ENCODE measurements at places on chromosomes 5 and 9. TPM values are rescaled to one million over a fixed set of nuclear protein-coding genes. Genes with fewer than 3 reads are reported as not detected.

DNA sequence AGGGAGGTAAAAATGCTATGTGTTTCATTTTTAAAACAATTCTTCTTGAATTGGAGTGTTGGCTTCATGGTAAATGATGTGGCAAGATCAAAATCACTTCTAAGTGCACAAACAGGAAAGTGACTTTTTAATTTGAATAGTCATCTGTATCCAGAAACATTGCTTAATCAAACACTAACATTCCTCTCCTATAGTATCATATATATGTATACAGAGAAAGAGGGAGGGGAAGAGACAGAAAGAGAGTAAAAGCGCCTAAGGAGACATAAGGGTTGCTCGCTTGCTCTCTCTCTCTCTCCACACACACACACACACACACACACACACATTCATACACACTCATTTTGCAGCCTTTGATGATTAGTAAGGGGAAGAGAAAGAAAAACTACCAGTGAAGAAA lies 95.4 kb upstream of the PRDM9 start:
- no peaks in the 10 kb centered on the region for H3K4me1 ChIP-seq
- no peak overlapping the region for H3K27ac ChIP-seq
- no peak overlapping the region for H3K4me3 ChIP-seq
- no peaks in the 10 kb centered on the region for H3K27me3 ChIP-seq
- H3K36me3 ChIP-seq = no peaks in the 10 kb centered on the region

DNA sequence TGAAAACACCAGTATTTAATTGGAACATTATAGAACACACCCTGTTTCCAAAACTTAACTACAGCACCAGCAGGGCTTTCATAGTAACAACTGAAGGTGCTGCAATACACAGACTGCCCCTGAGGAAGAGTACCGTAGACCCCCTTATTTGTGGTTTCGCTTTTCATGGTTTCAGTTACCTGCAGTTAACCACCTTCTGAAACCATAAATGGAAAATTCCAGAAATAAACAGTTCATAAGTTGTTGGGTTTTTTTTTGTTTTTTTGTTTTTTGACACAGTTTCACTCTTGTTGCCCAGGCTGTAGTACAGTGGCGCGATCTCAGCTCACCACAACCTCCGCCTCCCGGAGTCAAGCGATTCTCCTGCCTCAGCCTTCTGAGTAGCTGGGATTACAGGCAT lies 9.5 kb upstream of the GLDC start:
- H3K27ac ChIP-seq = no peak overlapping the region
- no peaks in the 10 kb centered on the region for H3K27me3 ChIP-seq
- DNase-seq = no peak
- no peak overlapping the region for H3K4me3 ChIP-seq
- no peaks in the 10 kb centered on the region for H3K36me3 ChIP-seq

- DNase-seq = no peak
- no peaks in the 10 kb centered on the region for H3K27me3 ChIP-seq
- no peak overlapping the region for H3K27ac ChIP-seq
- H3K4me3 ChIP-seq = no peak overlapping the region
- H3K4me1 ChIP-seq = no peaks in the 10 kb centered on the region
- H3K36me3 ChIP-seq = no peaks in the 10 kb centered on the region
These were observed 272.0 kb downstream of the MAN2A1 start for GRCh38 chr5:109961751-109962150.

DNA sequence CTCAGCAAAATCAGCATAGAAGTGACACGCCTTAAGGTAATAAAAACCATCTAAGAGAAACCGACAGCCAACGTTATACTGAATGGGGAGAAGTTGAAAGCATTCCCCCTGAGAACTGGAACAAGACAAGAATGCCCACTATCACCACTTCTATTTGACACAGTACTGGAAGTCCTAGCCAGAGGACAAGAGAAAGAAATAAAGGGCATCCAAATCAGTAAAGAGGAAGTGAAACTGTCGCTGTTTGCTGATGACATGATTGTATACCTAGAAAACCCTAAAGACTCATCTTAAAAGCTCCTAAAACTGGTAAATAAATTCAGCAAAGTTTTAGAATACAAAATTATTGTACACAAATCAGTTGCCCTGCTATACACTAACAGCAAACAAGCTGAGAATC lies 393.3 kb downstream of the KIF4B start:
- no peak for DNase-seq
- H3K4me3 ChIP-seq = no peak overlapping the region
- no peak overlapping the region for H3K27ac ChIP-seq
- no peaks in the 10 kb centered on the region for H3K4me1 ChIP-seq
- H3K27me3 ChIP-seq = no peaks in the 10 kb centered on the region

GRCh38 chr9:113620377-113621161 lies 157.0 kb downstream of the RGS3 start:
- no peaks in the 10 kb centered on the region for H3K27me3 ChIP-seq
- DNase-seq = no peak
- H3K36me3 ChIP-seq = no peaks in the 10 kb centered on the region
- H3K27ac ChIP-seq = peak overlapping the region; percentile 69

- no peak overlapping the region for H3K27ac ChIP-seq
- H3K4me3 ChIP-seq = no peak overlapping the region
- H3K27me3 ChIP-seq = no peaks in the 10 kb centered on the region
These were observed 56.4 kb upstream of the BOD1 start for GRCh38 chr5:173672891-173673290.

- H3K4me3 ChIP-seq = no peak overlapping the region
- no peaks in the 10 kb centered on the region for H3K36me3 ChIP-seq
- no peaks in the 10 kb centered on the region for H3K27me3 ChIP-seq
- H3K4me1 ChIP-seq = no peaks in the 10 kb centered on the region
- no peak for DNase-seq
- H3K27ac ChIP-seq = no peak overlapping the region
These were observed 11.7 kb downstream of the OR13J1 start for GRCh38 chr9:35858458-35858857.

The ANKRD20A1 gene
- 1.4 TPM for polyA plus RNA-seq

DNA sequence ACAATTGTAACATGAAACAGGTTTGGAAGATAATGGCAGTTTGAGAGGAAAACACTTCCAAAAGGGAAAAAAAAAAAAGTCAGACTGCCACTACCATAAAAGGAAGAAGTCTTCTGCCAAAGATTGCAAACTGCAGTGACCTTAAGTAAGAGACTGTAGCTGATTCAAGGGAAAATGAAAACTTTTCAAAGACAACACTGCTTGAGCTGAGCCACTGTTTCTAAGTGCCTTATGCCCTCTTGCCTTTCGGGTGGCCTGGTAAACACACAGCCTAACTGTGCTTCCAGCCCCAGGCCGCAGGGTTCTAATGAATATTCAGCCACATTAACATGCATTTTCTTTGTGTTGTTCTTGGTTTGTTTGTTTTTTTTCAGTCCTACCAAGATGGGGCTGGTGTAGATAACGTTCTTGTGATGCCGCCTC lies 354.6 kb downstream of the BNC2 start:
- peak overlapping the region; percentile 68 for H3K27ac ChIP-seq
- H3K4me1 ChIP-seq = peaks cover 16% of the 10 kb centered on the region
- H3K36me3 ChIP-seq = no peaks in the 10 kb centered on the region

The SPAAR gene
- polyA plus RNA-seq = 1.2 TPM

GRCh38 chr5:74507370-74508005 lies 133.0 kb downstream of the ENC1 start:
- DNase-seq = no peak
- no peaks in the 10 kb centered on the region for H3K4me1 ChIP-seq
- H3K27ac ChIP-seq = no peak overlapping the region

The FOXD4L4 gene
- 0.09 TPM for polyA plus RNA-seq

The MSMP gene
- 0.25 TPM for polyA plus RNA-seq

- H3K36me3 ChIP-seq = no peaks in the 10 kb centered on the region
- no peak overlapping the region for H3K27ac ChIP-seq
- H3K27me3 ChIP-seq = no peaks in the 10 kb centered on the region
- H3K4me3 ChIP-seq = no peak overlapping the region
- no peaks in the 10 kb centered on the region for H3K4me1 ChIP-seq
- DNase-seq = no peak
These were observed 159.6 kb downstream of the MAPKAP1 start for GRCh38 chr9:125547368-125547767.

The ARHGEF39 gene
- polyA plus RNA-seq = 1.5 TPM

The STK32A gene
- polyA plus RNA-seq = 0.09 TPM

- H3K27ac ChIP-seq = no peak overlapping the region
- H3K4me1 ChIP-seq = peaks cover 5% of the 10 kb centered on the region
- H3K4me3 ChIP-seq = no peak overlapping the region
- DNase-seq = no peak
- no peaks in the 10 kb centered on the region for H3K27me3 ChIP-seq
These were observed 8.9 kb downstream of the ZER1 start for GRCh38 chr9:128762671-128763449.

GRCh38 chr5:68161156-68161555 lies 54.4 kb upstream of the PIK3R1 start:
- H3K27me3 ChIP-seq = no peaks in the 10 kb centered on the region
- no peak overlapping the region for H3K4me3 ChIP-seq
- no peaks in the 10 kb centered on the region for H3K36me3 ChIP-seq
- H3K4me1 ChIP-seq = no peaks in the 10 kb centered on the region
- no peak for DNase-seq
- no peak overlapping the region for H3K27ac ChIP-seq

DNA sequence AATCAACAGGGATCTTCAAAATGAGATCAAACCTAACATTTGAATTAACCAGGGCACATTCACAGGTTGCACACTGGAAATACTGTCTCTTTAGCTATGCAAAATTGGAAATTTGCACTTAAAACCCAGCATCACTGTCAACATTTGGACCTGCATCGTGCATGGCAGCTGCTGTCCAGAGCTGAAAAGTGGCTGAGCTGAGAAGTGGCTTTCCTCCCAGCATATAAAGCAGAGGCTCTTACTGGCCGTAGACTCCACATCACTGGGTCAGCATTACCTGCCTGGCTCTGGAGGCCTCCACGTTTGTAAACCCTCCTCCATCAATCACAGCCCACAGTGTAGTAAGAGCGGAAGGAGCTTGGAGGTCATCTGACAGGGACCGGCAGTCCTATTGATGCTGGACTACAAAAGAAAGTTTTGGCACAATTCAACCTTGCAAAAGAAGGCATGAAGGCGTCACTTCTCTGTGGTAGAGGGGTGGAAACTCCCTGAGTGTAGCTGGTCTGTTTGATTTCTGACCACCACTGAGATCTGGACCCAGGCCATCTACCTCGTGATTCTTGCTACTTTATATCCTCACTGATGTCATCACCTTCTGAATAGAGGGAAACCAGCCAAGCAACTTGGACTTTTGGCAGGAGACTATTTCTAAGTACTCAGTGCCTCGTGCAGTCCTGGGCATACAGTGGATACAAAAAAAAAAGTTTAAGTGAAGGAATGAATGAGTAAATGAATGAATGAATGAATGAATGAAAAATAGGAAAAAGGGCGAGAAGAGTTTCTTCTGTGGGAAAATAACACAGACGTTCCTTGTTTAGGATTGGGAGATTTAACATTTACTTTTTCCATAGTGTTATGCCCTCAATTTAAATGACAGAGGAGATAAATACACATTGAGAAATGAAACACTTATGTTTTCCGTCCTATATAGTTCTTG lies 14.8 kb downstream of the RASEF start:
- no peaks in the 10 kb centered on the region for H3K4me1 ChIP-seq
- no peak overlapping the region for H3K27ac ChIP-seq
- H3K36me3 ChIP-seq = no peaks in the 10 kb centered on the region
- H3K27me3 ChIP-seq = no peaks in the 10 kb centered on the region
- no peak overlapping the region for H3K4me3 ChIP-seq

The ROR2 gene
- polyA plus RNA-seq = 7.1 TPM

DNA sequence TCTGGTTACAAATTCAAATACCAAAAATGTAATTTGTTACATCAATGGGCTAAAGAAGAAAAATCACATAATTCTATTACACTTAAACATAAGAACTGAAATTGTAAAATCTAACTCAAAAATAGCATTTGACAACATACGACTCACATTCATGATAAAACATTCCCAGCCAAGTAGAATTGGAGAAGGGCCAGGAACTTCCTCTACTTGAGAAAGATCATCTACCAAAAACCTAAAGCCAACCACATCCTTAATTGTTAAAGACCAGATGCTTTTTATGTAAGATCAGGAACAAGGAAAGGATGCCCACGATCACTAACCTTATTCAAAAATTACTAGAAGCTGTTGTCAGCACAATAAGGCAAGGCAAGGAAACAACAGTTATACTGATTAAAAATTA lies 1819.8 kb upstream of the C9orf72 start:
- no peak for DNase-seq
- no peak overlapping the region for H3K27ac ChIP-seq
- H3K27me3 ChIP-seq = no peaks in the 10 kb centered on the region
- no peak overlapping the region for H3K4me3 ChIP-seq
- H3K36me3 ChIP-seq = no peaks in the 10 kb centered on the region

DNA sequence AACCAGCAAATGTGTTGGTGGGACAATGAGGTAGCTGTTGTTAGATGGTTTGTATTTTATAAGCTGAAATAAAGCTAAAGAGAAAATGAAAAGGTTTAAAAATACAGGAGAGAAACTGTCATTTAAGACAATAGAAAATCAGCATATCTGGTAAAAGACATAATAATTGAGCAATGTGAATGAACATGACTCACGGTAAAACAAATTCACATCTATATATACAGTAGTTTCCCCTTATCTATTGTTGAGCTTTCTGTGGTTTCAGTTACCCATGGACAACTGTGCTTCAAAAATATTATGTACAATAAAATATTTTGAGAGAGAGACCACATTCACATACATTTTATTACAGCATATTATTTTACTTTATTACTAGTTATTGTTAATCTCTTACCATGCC lies 1649.8 kb downstream of the EFNA5 start:
- no peak overlapping the region for H3K27ac ChIP-seq
- H3K4me1 ChIP-seq = no peaks in the 10 kb centered on the region
- no peak for DNase-seq
- H3K36me3 ChIP-seq = no peaks in the 10 kb centered on the region
- H3K27me3 ChIP-seq = no peaks in the 10 kb centered on the region

DNA sequence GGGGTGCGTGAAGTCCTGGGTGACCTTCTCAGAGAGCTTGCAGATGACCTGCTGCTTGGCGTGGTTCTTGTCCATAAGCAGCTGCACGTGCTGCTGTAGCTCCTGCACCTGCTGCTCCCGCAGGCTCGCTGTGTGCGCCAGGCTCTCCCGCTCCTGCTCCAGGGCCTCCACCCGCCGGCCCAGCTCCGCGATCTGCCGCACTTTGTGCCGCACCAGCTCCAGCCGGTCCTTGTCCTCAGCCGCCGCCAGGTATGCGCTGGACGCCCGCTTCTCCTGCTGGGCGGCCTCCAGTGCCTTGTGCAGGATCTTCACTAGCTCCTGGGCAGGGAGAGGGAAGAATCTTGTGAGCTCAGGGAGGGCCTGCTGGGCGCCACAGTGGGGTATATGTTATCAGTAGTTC lies 28.5 kb upstream of the CORO2A start:
- H3K27me3 ChIP-seq = no peaks in the 10 kb centered on the region
- H3K4me3 ChIP-seq = no peak overlapping the region
- H3K27ac ChIP-seq = no peak overlapping the region

DNA sequence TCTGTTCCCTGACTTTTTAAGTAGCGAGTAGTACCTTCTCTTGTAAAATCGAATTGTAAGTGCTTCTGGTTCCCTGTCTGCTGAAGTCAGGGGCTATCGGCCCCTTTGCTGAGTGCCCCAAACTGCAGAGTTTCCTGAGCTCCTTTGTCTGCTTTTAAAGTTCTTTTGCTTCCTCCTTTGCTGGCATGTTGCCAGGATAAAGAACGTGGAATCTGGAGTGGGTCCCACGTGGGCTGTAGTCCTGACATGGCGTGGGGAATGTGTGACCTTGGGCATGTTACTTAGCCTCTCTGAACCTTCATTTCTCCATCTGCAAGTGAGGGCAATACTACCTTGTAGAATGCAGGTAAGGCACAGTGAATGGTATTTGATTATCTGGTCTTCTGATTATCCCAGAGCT lies 13.7 kb upstream of the ODF2 start:
- H3K4me3 ChIP-seq = no peak overlapping the region
- DNase-seq = no peak

The GBA2 gene
- polyA plus RNA-seq = 36.9 TPM

The CTXN3 gene
- polyA plus RNA-seq = 0.30 TPM

GRCh38 chr9:124735121-124735520 lies 36.0 kb downstream of the NR6A1 start:
- no peaks in the 10 kb centered on the region for H3K27me3 ChIP-seq
- no peaks in the 10 kb centered on the region for H3K4me1 ChIP-seq
- no peaks in the 10 kb centered on the region for H3K36me3 ChIP-seq
- no peak for DNase-seq
- H3K4me3 ChIP-seq = no peak overlapping the region
